ENCODE measurements at places on chromosomes 5 and 9.

GRCh38 chr5:115033861-115034260 lies 135.8 kb downstream of the TRIM36 start:
- DNase-seq: no peak

GRCh38 chr5:36734422-36734821 lies 128.0 kb downstream of the SLC1A3 start:
- DNase-seq: peak; percentile 65

GRCh38 chr5:175215906-175216305 lies 228.1 kb downstream of the DRD1 start:
- no peak for DNase-seq

GRCh38 chr5:142846406-142846805 lies 76.2 kb downstream of the ARHGAP26 start:
- DNase-seq: no peak

GRCh38 chr5:135439231-135440205 lies 7.6 kb downstream of the DCANP1 start:
- no peak for DNase-seq

- no peak for DNase-seq
These were observed 25.7 kb downstream of the SARDH start for GRCh38 chr9:133712221-133713100.

- DNase-seq: no peak
These were observed 28.0 kb downstream of the ATP6V0E1 start for GRCh38 chr5:173011566-173011965.

- DNase-seq: no peak
These were observed 43.5 kb downstream of the ANKDD1B start for GRCh38 chr5:75654693-75655295.

- DNase-seq: no peak
These were observed 325.8 kb downstream of the TMEM38B start for GRCh38 chr9:106020186-106020585.

- DNase-seq: no peak
These were observed 245.8 kb downstream of the TLE4 start for GRCh38 chr9:79817438-79818004.

- peak; percentile 98 for DNase-seq
These were observed 67.2 kb upstream of the IFNE start for GRCh38 chr9:21549251-21549765.

DNA sequence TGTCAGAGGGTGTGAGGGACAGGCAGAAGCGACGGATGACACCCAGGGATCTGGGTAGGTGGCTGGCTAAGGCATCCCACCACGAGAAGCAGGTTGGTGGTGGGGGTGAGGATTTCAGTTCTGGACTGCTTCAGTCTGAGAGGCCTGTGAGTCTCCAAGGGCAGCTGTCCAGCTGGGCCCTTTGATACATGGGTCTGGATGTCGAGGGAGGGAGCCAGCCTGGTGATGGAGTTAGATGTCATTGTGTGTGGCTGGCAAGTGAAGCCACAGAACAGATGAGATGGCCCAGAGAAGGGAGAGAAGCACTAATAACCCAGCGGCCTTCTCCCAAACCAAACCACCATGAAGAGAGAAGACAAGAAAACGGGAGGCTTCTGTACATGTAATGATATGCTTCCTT lies 11.1 kb downstream of the MED27 start:
- no peak for DNase-seq

- no peak for DNase-seq
These were observed 4.8 kb upstream of the ALDH1B1 start for GRCh38 chr9:38387751-38388150.

DNA sequence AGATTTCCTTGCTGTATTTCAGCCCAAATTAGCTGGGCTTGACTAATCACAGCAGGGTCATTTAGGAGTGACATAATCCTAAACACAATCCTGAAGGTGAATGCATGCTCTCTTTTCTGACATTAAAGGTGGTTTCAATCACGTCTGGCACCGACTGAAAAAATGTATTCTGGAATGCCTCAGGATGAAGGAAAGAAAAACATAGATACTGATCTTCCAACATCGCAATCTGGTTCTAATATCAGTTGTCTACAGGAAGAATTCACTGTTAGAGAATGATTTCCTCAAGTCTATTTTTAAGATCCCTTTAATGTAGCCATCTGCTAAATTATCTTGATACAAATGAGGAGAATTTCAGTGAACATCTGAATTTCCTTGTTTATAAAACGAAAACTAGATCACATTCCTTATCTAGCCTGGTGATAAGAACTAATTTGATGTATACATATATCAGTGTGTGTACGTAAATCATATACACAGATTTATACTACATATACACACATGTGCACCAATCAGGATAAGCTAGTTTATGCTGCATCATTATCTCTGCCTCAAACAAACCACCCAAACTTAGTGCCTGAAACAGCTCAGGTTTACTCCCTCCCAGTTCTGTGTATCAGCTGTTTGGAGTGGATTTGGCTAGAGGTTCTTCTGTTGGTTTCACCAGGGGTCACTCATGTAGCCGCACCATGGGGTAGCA lies 31.3 kb upstream of the TAS2R1 start:
- no peak for DNase-seq

- DNase-seq: peak; percentile 48
These were observed 133.9 kb downstream of the DROSHA start for GRCh38 chr5:31397926-31398557.

GRCh38 chr9:4677392-4677791 lies 2.0 kb upstream of the CDC37L1 start:
- no peak for DNase-seq

GRCh38 chr9:135736272-135736978 lies 34.4 kb downstream of the KCNT1 start:
- no peak for DNase-seq

GRCh38 chr9:78292026-78292425 lies 4.9 kb upstream of the PSAT1 start:
- no peak for DNase-seq

- peak; percentile 95 for DNase-seq
These were observed 140.8 kb upstream of the OTULINL start for GRCh38 chr5:14440582-14441431.

- DNase-seq: no peak
These were observed 90.2 kb downstream of the NSUN2 start for GRCh38 chr5:6542421-6543345.

GRCh38 chr9:126108240-126108639 lies 218.4 kb upstream of the MVB12B start:
- DNase-seq: peak; percentile 14

DNA sequence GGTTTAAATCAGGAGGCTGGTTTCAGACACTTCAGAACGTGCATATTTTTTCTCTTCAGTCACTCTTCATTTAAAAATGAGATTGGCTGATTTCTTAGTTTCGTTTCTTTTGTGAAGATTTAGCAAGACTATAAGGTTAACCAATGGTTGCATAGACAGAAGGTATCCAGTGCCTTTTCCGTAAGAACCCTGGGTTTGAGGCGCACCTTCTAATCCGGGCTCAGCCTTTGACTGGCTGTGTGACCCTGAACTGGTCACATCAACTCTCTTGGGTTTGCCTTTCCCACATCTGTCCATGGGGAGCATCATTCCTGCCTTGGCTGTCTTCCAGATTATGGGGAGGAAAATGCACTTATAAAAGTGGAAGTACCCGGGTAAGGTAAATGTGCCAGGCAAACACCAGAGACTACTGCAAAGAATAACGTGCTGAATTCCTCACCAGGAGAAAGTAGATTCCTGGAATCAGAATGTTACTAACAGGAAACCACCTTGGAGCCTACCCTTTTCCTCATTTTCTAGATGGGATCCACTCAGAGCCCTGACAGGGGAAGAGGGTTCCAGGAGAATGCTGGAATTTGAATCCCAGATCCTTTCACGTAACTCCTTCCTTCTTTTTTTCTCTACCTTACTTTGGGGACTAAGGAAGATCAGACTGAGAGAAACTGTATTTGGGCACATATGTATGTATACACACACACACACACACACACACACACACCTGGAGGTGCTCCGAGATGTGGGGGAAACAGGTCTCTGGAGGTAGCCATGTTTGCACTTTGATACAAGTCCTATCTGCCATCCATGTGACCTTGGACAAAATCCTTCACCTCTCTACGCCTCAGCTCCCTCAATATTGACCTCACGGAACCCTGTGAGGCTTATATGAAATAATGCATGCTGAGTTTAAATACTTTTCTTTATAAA lies 6.8 kb downstream of the HAND1 start:
- DNase-seq: no peak

GRCh38 chr9:34139477-34140146 lies 13.1 kb upstream of the DCAF12 start:
- DNase-seq: peak; percentile 93

- no peak for DNase-seq
These were observed 172.2 kb downstream of the ERCC6L2 start for GRCh38 chr9:96047741-96048103.

DNA sequence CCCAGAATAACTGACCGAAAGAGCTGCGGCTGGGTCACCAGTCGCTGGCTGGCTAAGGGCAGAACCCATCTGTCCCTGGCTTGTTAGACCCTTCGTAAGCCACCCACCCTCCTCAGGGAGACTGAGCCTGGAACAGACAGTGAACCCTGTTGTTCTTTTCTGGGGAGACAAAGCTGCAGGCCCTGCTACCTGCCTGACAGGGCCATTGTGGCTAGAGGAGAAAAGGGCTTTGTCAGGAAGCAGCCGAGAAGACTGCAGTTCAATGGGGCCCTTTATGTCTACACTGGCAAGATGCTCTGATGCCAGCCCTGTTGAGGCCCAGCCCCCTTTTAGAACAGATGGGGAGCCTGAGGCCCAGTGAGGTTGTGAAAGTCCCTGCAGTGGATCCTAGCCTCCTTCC lies 3.7 kb upstream of the NIPAL4 start:
- DNase-seq: no peak

- no peak for DNase-seq
These were observed 135.4 kb downstream of the UGCG start for GRCh38 chr9:112032009-112032408.

GRCh38 chr5:57166276-57166675 lies 7.6 kb upstream of the GPBP1 start:
- no peak for DNase-seq

DNA sequence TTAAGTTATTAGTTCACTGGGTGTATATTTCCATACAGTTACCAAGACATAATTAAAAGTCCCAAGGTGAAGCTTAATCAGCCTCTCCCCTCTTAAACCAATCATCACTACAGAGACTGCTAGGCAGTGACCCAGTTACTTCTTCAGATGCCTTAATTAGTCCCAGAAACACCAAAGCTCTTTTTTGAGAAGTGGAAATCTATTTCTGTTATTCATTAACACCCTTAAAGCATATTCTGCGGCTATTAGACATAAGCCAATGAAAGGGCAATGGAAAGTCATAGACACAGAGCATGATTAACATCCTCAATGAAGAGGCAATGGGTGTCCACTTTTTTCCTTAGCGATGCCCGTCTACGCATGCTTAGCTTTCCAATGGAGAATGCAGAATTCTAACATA lies 48.3 kb upstream of the DNAH5 start:
- DNase-seq: no peak

DNA sequence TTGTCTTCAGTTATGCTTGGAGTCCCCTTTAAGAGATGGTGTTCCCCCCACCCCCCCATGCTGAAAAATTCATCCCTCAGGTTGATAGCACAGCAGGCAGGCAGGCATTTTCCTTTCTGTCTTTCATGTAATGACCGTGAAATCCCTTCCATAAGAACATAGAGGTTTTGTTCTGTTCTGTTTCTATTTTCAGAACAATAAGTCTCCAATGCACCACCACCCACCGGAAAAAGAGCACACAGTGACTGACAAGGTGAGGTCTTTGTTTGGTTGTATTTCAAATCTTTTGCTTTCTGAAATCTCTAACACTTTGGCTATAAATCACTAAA lies 52.4 kb downstream of the DMRT2 start:
- DNase-seq: no peak

- DNase-seq: peak; percentile 77
These were observed 12.7 kb upstream of the DNAH5 start for GRCh38 chr5:13957032-13957645.

GRCh38 chr9:95116808-95117204 lies 200.7 kb downstream of the FANCC start:
- DNase-seq: peak; percentile 39

DNA sequence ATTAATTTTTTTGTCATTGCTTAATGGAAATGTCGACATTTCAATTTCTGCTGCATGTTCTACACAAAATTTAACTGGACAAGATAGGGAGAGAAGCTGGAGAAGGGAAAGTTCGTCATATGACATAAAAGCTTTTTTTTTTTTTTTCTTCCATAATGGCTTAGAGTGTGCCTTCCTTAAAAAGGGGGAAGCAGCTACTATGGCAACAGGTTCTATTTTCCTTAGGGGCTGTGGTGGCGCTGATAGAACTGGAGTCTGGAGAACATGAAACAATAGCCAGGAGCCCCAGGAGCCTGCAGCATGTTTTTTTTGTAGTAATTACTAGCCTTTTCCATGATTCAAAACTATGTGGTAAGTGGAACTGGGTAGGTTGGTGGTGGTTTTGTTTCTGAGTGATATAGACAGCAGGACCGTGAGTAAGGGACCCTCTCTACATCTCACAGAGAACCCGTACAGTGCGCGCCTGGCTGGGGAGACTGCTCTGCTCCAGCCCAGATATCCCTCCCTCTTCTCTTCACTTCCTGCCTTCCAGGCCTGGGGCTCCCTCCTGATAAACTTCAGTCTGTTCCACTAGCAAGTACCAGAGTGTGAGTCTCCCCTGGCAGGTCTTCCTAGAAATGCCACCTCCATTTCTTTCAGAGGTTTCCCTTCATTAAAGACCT lies 301.6 kb downstream of the NR3C1 start:
- no peak for DNase-seq

DNA sequence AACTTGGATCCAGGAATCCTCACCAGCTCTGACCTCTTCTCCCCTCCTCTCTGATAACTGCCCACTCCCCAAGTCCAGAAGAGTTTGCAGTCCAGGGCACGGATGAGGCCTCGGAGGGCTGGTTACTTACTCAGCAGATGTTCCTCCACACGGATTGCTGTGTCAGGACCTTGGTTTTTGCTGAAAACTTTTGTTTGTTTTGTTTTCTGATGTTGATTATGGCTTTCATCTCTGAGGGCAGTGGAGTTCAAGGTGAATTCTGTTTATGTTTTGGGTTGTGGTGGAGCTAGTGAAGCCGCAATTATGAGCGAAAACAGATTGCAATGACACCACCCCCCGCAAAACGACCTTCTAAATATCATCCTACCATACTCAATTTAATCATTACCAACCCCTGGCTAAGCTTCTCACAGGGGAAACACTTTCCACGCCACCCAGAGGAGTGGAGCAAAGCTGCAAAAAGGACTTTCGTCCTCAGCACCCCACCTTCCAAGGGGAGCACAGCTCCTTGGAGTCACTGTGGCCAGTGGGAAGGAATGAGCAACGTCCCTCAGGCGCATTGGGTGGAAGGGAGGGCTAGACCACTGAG lies 92.7 kb upstream of the SAP30L start:
- DNase-seq: no peak

GRCh38 chr5:59198365-59198764 lies 615.5 kb downstream of the RAB3C start:
- no peak for DNase-seq

GRCh38 chr9:128054087-128054486 lies 13.0 kb downstream of the NAIF1 start:
- no peak for DNase-seq

- DNase-seq: no peak
These were observed 50.7 kb downstream of the SECISBP2 start for GRCh38 chr9:89368978-89369377.

GRCh38 chr9:122188369-122188768 lies 28.7 kb downstream of the MORN5 start:
- no peak for DNase-seq

Measured in cardiac fibroblast (primary cell).